Endodermal cell (in vitro differentiated cells): ENCODE measurements at places on chromosomes 5 and 9. TPM values are rescaled to one million over a fixed set of nuclear protein-coding genes. Genes with fewer than 3 reads are reported as not detected.

- no peak overlapping the region for H3K4me3 ChIP-seq
- H3K27ac ChIP-seq, result no peak overlapping the region
- H3K4me1 ChIP-seq, result no peaks in the 10 kb centered on the region
- no peaks in the 10 kb centered on the region for H3K27me3 ChIP-seq
- no peaks in the 10 kb centered on the region for H3K36me3 ChIP-seq
Measured at GRCh38 chr5:100516285-100516684, 18.9 kb upstream of the FAM174A start.

DNA sequence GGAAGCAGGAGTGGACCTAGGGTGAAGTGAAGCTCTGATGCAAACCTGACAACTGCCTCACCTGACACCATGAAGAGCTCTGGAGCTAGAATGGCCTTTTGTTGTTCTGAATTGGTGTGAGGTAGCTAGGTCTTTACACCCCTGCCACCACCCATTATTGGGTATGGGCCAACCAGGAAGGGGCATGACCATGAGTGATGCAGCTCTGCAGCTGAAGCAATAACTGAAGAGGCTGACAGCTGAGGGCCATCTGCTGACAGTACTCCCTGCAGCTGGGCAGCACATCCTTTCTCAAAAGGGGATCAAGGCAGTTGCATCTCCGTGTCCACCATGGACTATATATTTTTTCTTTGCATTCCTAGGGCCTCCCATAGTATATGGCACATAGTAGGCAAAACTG, 87.0 kb upstream of the TLE1 start:
- DNase-seq, result no peak
- H3K27ac ChIP-seq, result no peak overlapping the region

- no peak overlapping the region for H3K4me3 ChIP-seq
- H3K27me3 ChIP-seq, result no peaks in the 10 kb centered on the region
- H3K4me1 ChIP-seq, result no peaks in the 10 kb centered on the region
- no peak overlapping the region for H3K27ac ChIP-seq
Measured at GRCh38 chr9:135584371-135584770, 22.8 kb downstream of the PAEP start.

DNA sequence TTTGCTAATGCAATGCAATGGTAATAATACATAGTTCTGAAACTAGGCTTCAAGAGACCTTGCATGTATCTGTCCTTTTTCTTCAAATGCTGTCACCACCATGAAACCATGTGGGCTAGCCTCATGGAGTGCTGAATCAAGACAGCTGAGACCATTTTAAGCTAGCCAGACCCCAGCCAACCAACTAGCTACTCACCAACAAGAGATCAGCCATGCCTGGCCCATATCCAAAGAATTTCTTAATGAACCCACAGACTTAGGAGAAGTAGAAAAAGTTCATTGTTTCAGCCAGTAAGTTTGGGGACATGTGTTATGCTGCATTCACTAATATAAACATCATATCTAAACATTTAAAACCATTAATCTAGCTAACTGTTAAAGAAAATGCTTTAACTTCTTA, 139.8 kb upstream of the EDIL3 start:
- no peaks in the 10 kb centered on the region for H3K36me3 ChIP-seq
- H3K4me1 ChIP-seq, result no peaks in the 10 kb centered on the region
- H3K27ac ChIP-seq, result no peak overlapping the region
- H3K27me3 ChIP-seq, result no peaks in the 10 kb centered on the region
- no peak overlapping the region for H3K4me3 ChIP-seq

DNA sequence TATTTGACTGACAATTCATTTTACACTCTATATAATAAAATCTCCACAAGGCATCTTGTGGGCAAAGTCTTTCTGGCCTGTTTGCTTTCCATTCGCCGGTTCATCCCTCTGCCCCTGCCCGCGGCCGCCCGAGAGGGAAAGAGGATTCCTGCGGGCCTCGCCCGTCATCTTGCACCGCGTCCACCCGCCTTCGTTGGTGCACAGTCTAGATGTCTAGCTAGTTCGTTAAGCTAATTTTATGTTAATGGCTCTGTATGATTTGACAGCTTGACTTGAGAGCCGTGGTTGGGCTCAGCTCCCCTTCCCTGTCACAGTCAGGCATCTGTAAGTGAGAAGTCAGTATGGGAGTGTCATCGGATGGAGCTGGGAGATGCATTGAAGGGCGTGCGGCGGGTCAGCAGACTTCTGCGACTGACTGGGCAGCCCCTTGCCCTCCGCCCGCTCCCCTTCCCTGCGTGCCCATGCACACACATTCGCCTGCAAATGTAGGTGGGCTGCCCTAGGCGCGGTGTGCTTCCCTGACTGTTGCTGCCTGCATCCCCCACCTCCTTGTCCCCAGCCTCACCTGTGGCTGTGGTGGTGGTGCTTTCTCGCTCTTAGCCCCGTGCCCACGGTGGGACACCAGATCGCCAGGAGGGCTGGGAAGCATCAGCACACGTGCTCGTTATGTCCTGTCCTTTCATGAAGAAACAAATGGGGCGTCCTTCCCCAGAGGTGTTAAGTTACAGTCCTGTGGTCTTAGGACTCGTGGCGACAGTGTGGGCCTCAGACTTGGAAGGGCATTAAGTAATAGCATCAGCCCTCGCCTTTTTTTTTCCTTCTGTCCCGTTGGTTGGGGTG, 25.9 kb upstream of the PRDM12 start:
- H3K36me3 ChIP-seq, result peaks cover 34% of the 10 kb centered on the region
- no peak overlapping the region for H3K27ac ChIP-seq
- no peak overlapping the region for H3K4me3 ChIP-seq
- H3K4me1 ChIP-seq, result no peaks in the 10 kb centered on the region
- H3K27me3 ChIP-seq, result no peaks in the 10 kb centered on the region

DNA sequence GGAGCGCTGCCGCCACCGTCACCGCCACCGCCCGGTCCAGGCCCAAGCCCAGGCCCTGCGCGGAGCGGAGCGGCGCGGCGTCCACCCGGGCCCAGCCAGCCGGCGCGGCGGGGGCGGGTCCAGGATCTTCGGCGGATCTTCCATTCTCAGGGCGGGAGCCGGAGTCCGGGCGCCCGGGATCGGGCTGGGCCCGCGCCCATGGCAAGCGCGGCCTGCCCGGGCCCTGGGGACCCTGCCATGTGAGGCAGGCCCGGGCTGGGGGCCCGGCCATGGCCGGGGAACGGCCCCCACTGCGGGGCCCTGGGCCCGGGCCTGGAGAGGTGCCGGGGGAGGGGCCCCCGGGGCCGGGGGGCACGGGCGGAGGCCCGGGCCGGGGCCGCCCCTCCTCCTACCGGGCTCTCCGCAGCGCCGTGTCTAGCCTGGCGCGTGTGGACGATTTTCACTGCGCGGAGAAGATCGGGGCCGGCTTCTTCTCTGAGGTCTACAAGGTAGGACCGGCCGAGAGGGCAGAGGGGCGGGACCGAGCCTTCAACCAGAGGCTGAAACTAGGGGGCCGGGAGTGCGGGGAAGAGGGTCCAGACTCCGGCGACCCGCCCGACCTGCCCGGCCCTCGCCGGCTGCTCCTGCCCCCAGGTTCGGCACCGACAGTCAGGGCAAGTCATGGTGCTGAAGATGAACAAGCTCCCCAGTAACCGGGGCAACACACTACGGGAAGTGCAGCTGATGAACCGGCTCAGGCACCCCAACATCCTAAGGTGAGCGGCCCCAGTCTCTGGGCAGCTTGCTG, 482 bp downstream of the TESK1 start:
- DNase-seq, result peak; percentile 69
- H3K36me3 ChIP-seq, result peaks cover 14% of the 10 kb centered on the region
- peak overlapping the region; percentile 94 for H3K4me3 ChIP-seq
- no peaks in the 10 kb centered on the region for H3K27me3 ChIP-seq
- H3K4me1 ChIP-seq, result peaks cover 6% of the 10 kb centered on the region

The IFNA2 gene
- total RNA-seq, result not detected in 2 replicates

DNA sequence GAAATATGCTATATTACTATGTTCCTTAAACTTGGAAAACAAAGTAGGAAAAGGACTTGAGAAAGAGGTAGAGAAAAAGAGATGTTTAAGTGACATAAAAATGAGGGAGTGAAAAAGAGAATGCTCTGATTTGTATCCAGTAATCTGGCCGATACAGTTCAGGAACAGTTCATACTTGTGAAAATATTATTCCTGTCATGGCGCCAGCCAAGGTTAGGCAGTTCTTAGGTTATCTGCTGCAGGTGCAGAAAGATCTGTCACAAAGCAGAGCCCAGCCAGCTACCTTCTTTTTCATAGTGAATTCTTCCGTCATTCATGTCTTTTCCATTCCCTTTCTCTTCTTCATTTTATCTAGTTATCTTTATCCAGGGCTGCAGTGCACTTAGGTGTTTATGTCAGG, 256.3 kb downstream of the ADAMTSL1 start:
- no peak overlapping the region for H3K27ac ChIP-seq
- H3K4me3 ChIP-seq, result no peak overlapping the region
- H3K4me1 ChIP-seq, result no peaks in the 10 kb centered on the region
- no peaks in the 10 kb centered on the region for H3K27me3 ChIP-seq
- no peaks in the 10 kb centered on the region for H3K36me3 ChIP-seq
- DNase-seq, result no peak

DNA sequence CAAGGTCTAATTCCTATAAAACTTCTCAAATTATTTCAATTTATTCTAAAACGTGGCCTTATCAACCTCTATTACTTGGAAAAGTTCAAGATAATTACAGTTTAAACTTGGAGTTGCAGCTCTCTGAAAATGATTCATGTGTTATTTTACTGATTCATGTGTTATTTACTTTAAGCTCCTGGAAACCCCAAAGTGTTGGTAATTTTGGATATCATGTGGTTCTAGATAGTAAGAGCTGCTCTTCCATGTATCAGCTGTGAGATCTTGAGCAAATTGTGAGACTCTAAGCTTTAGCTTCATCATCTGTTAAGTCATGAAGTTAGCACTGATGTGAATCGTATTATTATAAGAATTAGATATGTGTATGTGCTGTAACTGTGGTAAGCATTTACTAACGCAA, 749.2 kb downstream of the TLE4 start:
- no peak overlapping the region for H3K27ac ChIP-seq
- H3K27me3 ChIP-seq, result no peaks in the 10 kb centered on the region
- H3K36me3 ChIP-seq, result no peaks in the 10 kb centered on the region
- peaks cover 4% of the 10 kb centered on the region for H3K4me1 ChIP-seq

DNA sequence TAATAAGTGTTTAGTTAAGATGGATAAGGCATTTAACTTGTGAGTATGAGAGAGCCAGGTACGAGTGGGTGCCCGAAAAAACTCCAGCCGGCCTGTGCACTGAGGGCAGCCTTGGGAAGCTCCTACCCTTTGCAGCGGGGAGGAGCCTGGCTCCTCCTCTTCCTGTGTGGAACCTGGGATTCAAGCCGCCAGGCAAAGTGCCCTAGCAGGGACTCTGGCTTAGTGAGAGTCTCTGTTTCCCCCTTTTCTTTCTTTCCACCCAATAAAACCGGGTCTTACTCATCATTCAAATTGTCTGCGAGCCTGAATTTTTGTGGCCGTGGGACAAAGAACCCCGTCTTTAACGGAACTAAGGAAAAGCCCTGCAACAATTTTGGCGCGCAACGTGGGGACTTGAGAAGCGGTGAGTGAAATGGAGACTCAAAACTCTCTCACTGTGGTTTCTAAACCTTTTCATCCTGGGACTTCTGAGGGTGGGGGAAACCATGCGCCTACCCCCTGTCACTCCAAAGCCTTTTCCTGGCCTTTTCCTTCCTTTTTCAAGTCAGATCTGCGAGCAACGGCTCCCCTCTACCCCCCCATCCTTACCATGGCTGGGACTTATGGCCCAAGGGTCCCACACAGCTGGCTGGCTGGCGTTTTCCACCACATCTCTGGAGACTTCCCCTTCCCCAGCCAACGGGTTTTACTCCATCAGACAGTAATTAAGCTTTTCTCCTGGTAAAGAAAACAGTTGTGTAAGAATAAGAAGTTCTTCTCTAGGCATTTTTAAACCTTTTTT, 535.7 kb upstream of the ACO1 start:
- no peak overlapping the region for H3K27ac ChIP-seq
- no peak for DNase-seq
- H3K36me3 ChIP-seq, result no peaks in the 10 kb centered on the region
- H3K4me3 ChIP-seq, result no peak overlapping the region
- H3K4me1 ChIP-seq, result no peaks in the 10 kb centered on the region

The SLC4A9 gene
- 0.84 to 1.4 TPM (median 1.1 TPM) in 3 replicates for total RNA-seq

- DNase-seq, result no peak
- H3K36me3 ChIP-seq, result no peaks in the 10 kb centered on the region
- H3K27ac ChIP-seq, result no peak overlapping the region
- no peaks in the 10 kb centered on the region for H3K27me3 ChIP-seq
- no peaks in the 10 kb centered on the region for H3K4me1 ChIP-seq
Measured at GRCh38 chr5:104298518-104298917, 735.9 kb upstream of the NUDT12 start.
